ENCODE measurements at places on chromosomes 2 and 18. TPM values are rescaled to one million over a fixed set of nuclear protein-coding genes. Genes with fewer than 3 reads are reported as not detected.

The RAMP1 gene
- 287 TPM for total RNA-seq

DNA sequence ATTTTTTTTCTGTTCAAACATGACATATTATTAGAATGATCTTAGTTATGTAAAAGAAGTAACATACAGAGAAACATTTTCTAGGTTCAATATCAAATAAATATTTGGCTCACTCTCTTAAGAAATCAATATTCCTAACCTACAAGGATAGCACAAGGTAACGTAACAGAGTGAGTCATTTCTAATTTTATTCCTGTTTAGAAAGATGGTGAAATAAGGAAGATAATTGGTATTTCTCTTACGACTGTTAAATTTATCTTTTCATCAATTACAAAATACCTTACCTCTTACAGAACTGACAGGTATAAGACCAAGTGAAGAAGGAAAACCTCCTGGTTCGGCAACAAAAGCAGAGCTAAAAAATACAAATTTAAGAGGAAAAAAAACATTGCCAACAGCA lies 45.1 kb downstream of the PRELID3A start:
- H3K36me3 ChIP-seq = peaks cover 14% of the 10 kb centered on the region
- H3K27me3 ChIP-seq = no peaks in the 10 kb centered on the region
- no peak overlapping the region for H3K27ac ChIP-seq
- H3K4me1 ChIP-seq = no peaks in the 10 kb centered on the region
- no peak overlapping the region for H3K4me3 ChIP-seq
- no peak for DNase-seq

GRCh38 chr2:181697126-181697525 lies 16.8 kb upstream of the NEUROD1 start:
- no peak for DNase-seq
- no peak overlapping the region for H3K4me3 ChIP-seq

- H3K4me1 ChIP-seq = peaks cover 49% of the 10 kb centered on the region
- H3K4me3 ChIP-seq = no peak overlapping the region
- no peaks in the 10 kb centered on the region for H3K27me3 ChIP-seq
- no peak overlapping the region for H3K27ac ChIP-seq
- H3K36me3 ChIP-seq = no peaks in the 10 kb centered on the region
Measured at GRCh38 chr2:182860858-182861257, 5.6 kb downstream of the FRZB start.

DNA sequence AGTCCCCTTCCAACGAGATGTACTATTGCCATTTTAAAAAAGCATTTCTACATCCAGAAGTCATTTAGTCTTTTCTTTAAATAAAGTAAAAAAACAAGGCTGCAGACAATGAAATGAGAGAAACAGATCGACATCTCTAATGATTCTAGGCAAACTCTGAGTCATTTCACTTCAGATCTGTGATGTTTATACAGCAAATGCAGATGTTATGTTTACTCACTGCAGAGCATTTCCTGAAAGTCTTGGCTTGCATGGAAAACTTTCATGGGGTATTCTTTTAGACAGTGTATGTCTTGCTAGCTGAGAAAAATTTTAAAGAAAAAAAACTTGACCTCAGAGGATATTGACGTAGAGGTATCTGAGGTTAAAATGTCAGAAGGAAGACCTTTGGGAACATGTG lies 797.4 kb downstream of the CNTNAP5 start:
- no peak overlapping the region for H3K4me3 ChIP-seq
- H3K4me1 ChIP-seq = no peaks in the 10 kb centered on the region
- no peaks in the 10 kb centered on the region for H3K36me3 ChIP-seq
- DNase-seq = no peak
- no peaks in the 10 kb centered on the region for H3K27me3 ChIP-seq

DNA sequence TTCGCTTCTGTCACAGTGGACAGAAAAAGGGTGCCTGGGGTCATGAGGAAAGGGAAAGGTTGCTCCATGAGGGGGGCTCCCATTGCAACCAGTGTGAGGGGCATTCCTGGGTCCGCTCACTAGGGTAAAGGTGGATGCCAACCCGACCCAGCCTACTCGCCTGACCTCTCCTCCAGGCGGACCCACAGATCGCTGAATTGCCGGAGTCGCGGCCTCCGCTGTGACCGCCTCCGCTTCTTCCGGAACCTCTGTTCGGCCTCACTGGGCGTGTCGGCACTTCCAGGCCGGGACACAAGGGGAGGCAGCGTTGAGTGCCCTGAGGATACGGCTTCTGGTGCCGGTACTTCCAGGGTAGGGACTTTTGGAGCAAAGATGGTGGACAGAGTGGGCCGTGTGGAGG lies 57.1 kb downstream of the TRABD2A start:
- H3K27ac ChIP-seq = no peak overlapping the region
- H3K4me3 ChIP-seq = no peak overlapping the region
- no peaks in the 10 kb centered on the region for H3K4me1 ChIP-seq
- H3K36me3 ChIP-seq = no peaks in the 10 kb centered on the region
- no peak for DNase-seq

GRCh38 chr2:236700703-236701102 lies 131.1 kb downstream of the ACKR3 start:
- no peak overlapping the region for H3K27ac ChIP-seq
- DNase-seq = no peak
- no peak overlapping the region for H3K4me3 ChIP-seq

The TYMS gene
- 1.1 TPM for total RNA-seq

The GKN1 gene
- total RNA-seq = not detected

The NCKAP5 gene
- 0.33 TPM for total RNA-seq

The CRYGA gene
- total RNA-seq = not detected

The DPYSL5 gene
- 0.50 TPM for total RNA-seq

The FAM210A gene
- 22.4 TPM for total RNA-seq

The TMEM198 gene
- total RNA-seq = 4.6 TPM

DNA sequence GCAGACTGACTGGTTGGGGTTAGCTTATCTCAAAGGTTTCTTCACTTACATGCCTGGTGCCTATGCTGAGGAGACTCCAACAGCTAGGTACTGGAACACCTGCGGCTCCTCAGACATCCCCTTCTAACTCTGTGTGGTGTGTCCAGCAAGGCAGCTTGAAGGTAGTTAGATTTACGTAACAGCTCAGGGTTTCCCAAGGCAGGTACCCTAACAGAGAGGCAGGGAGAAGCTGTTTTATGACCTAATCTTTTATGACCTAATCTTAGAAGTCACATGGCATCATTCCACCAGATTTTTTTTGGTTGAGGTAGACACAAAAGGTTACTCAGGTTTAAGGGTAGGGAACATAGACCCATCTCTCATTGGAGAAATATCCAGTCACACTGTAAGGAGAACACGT lies 17.4 kb upstream of the PAPOLG start:
- H3K4me1 ChIP-seq = no peaks in the 10 kb centered on the region
- H3K27me3 ChIP-seq = no peaks in the 10 kb centered on the region
- DNase-seq = no peak
- no peak overlapping the region for H3K27ac ChIP-seq
- H3K4me3 ChIP-seq = no peak overlapping the region
- H3K36me3 ChIP-seq = no peaks in the 10 kb centered on the region

The SKOR2 gene
- not detected for total RNA-seq

The CHRNG gene
- not detected for total RNA-seq

The HOXD10 gene
- 0.42 TPM for total RNA-seq

- H3K36me3 ChIP-seq = no peaks in the 10 kb centered on the region
- no peaks in the 10 kb centered on the region for H3K27me3 ChIP-seq
Measured at GRCh38 chr2:216520112-216520511, 21.5 kb downstream of the RPL37A start.

DNA sequence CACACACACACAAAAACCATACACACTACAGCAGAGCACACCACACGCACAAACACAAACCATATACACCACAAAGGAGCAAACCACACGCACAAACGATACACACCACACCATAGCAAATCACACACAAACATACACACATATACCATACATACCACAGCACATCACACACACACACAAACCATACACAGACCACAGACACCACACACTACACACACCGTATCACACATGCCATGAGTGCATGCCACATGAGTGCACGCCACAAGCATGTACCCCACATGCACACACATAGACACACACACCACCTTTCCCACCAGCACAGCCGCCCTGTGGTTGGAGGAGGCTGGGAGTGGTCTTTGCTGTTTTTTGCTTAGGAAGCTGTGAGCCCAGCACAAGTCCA lies 517.1 kb upstream of the MYT1L start:
- H3K36me3 ChIP-seq = no peaks in the 10 kb centered on the region
- no peaks in the 10 kb centered on the region for H3K27me3 ChIP-seq
- DNase-seq = no peak
- H3K4me3 ChIP-seq = no peak overlapping the region
- no peaks in the 10 kb centered on the region for H3K4me1 ChIP-seq

The ANKRD30B gene
- total RNA-seq = not detected

DNA sequence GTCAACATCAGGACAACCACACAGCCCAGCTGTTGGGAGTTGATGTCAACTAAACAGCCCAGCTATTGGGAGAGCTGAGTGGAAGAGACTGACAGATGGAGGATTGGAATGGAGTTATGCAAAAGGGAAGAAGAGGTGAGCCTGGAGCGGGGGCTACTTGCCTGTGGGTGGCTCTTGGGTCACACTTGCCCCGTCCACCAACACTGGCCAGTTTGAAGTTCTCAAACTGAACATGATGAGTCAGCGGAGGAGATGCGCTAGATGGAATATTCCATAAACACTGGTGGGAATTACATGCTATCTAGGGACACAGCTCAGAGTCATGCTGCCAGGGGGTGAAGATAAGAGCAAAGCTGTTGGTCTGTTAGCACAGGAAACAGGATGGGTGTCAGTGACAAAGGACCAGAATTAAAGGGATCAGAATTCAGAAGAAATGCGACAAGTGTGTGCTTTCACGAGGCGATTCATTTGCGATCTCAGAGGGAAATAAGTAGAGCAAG lies 33.2 kb upstream of the AGAP1 start:
- H3K4me3 ChIP-seq = no peak overlapping the region
- no peak for DNase-seq
- H3K27ac ChIP-seq = no peak overlapping the region
- no peaks in the 10 kb centered on the region for H3K36me3 ChIP-seq

- H3K27me3 ChIP-seq = no peaks in the 10 kb centered on the region
- H3K4me1 ChIP-seq = no peaks in the 10 kb centered on the region
- no peaks in the 10 kb centered on the region for H3K36me3 ChIP-seq
- no peak overlapping the region for H3K4me3 ChIP-seq
- H3K27ac ChIP-seq = no peak overlapping the region
Measured at GRCh38 chr2:7773362-7774360, 856.4 kb downstream of the RNF144A start.

- H3K36me3 ChIP-seq = no peaks in the 10 kb centered on the region
- DNase-seq = no peak
- no peak overlapping the region for H3K4me3 ChIP-seq
- H3K27me3 ChIP-seq = no peaks in the 10 kb centered on the region
- H3K27ac ChIP-seq = no peak overlapping the region
Measured at GRCh38 chr18:14221689-14222088, 89.5 kb upstream of the ZNF519 start.

The WDR75 gene
- total RNA-seq = 35.3 TPM

DNA sequence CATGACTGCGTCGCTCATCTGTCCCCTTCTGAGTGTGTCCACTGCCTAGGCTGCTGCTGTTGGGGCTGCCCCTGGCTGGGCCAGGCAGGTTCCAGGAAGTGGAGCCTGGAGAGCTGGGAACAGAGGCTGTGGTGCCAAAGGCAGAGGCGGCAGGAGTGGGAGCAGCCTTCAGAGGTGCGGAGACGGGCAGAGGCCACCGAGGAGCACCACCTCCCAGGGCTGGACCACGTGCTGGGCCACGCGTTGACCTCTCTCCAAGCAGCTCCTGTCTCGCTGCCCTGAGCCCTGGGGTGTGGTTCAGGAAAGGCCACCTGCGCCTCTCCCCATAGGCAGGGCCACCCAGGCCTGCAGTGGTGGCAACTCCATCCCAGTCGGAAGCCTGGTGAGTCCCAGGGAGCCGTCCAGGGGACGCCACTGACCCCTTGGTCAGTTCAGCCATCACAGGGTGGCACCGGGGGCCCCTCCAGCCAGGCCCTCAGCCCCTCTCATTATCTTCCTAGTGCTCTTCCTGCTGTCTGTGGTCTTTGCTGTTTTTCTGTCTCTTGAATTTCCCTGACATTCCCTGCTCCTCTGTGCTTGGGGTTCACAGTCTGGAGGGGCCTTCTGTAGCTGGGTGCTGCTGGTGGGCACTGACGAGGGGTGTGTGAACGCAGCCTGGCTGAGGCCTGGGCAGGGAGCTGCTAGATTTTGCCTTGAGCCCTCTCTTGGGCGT lies 122.8 kb upstream of the HS6ST1 start:
- no peak overlapping the region for H3K4me3 ChIP-seq
- no peaks in the 10 kb centered on the region for H3K4me1 ChIP-seq
- H3K27ac ChIP-seq = no peak overlapping the region
- peaks cover 5% of the 10 kb centered on the region for H3K27me3 ChIP-seq
- H3K36me3 ChIP-seq = no peaks in the 10 kb centered on the region

GRCh38 chr18:78521136-78521535 lies 458.5 kb upstream of the SALL3 start:
- DNase-seq = no peak
- peaks cover 11% of the 10 kb centered on the region for H3K4me1 ChIP-seq
- H3K36me3 ChIP-seq = no peaks in the 10 kb centered on the region
- no peak overlapping the region for H3K27ac ChIP-seq

The PDE1A gene
- total RNA-seq = 11.2 TPM

GRCh38 chr2:85278361-85278760 lies 49.4 kb downstream of the TGOLN2 start:
- H3K36me3 ChIP-seq = peaks cover under 1% of the 10 kb centered on the region
- DNase-seq = no peak
- H3K4me3 ChIP-seq = no peak overlapping the region
- H3K27ac ChIP-seq = peak overlapping the region; percentile 80

The SLC4A5 gene
- total RNA-seq = 1.8 TPM

DNA sequence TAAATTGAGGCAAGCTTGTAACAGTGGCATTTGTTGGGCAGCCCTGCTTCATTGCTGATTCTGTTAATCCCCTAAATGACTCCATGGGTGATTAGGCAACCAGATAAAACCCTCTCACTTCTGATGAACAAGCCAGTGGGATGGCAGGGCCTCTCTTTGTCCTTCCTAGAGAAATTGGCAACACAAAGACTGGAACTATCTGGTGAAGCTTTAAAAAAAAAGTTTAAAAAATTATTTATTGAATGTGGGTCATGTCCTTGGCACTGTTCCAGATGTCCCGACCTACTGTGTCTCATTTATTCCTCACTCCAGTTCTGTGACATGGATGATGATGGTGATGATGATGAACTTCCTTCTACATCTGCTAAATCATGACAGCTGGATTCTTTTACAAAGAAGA lies 30.8 kb downstream of the NRP2 start:
- no peak overlapping the region for H3K4me3 ChIP-seq
- no peaks in the 10 kb centered on the region for H3K27me3 ChIP-seq
- DNase-seq = no peak
- peaks cover 13% of the 10 kb centered on the region for H3K4me1 ChIP-seq

DNA sequence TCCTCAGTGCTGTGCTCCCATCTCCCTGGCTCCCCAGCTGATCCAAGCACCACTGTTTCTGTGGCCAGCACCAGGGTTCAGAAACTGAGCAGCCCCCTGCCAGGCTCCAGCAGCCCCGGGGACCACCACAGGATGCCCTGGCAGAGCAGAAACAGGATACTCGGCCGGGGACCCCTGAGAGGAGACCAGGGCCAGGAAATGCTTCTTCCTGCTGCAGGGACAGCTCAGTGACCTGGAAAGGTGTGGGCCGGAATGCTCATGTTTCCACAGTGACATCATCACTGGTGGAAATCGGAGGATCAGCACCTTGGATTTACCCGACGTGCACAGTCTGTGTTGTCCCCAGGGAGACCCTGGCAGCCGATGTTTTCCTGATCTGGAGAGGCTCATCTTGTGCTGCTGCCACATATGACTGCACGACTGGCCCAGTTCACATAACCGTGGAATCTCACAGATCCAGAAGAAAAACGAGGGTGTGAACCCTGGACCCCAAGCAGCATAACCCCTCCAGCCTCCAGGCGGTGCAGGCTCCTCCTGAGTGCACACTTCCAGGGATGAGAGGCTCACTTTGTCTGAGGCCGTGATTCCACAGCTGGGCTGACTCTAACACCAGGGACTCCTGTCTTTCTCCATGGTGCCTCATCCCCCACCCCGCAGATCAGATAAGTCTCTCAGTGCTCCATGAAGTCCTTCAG lies 58.0 kb downstream of the DDX1 start:
- H3K4me3 ChIP-seq = no peak overlapping the region
- no peaks in the 10 kb centered on the region for H3K4me1 ChIP-seq
- no peaks in the 10 kb centered on the region for H3K27me3 ChIP-seq
- H3K27ac ChIP-seq = no peak overlapping the region
